Stimulated activated memory B cell treated with anti-CD40 and anti-IgM and Interleukin-4, amounts not matched to agents 10 μg/mL and 1 μg/mL and 100 μg/mL, for 72 hours (primary cell): ENCODE measurements at places on chromosomes 4 and X.

DNA sequence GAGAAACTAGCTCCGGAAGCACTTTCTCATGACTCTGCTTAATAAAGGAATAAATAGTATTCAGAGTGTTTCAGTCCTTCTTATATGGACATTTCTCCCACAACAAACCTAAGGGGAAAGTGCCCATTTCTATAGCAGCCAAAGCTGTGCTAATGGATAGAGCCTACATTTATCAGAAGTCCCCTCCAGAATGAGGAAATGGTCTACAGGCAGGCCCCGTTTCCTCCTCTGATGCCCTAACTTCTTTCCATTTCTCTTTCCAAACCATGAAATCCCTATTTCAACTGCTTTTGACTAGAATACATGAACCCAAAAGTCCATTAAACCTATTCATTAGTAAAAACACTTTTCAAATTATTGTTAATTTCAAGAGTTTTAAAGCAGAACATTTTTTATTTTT lies 4.5 kb downstream of the ACSL1 start:
- ATAC-seq, result no peak

GRCh38 chr4:4675641-4676040 lies 133.8 kb upstream of the STX18 start:
- no peak for ATAC-seq

GRCh38 chrX:40734971-40735324 lies 394 bp downstream of the MED14 start:
- ATAC-seq, result no peak

DNA sequence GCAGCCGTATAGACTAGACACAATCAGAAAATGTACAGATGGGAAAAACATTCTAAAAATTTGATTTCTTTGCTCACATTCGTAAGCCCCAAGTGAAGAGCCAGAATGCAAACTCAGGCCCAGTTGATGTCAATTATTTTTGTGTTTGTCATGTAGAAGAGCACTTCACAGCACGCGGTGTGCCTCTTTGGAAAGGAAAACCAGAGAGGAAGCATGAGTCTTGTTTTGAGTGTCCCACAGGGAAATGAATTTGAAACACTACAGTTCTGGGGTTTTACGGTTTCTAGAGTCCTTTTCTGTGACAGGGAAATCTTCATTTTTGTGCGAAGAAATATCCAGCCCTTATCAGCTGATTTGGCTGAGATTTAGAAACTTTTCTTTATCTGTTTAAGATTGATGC lies 554.6 kb upstream of the BOD1L1 start:
- ATAC-seq, result no peak

DNA sequence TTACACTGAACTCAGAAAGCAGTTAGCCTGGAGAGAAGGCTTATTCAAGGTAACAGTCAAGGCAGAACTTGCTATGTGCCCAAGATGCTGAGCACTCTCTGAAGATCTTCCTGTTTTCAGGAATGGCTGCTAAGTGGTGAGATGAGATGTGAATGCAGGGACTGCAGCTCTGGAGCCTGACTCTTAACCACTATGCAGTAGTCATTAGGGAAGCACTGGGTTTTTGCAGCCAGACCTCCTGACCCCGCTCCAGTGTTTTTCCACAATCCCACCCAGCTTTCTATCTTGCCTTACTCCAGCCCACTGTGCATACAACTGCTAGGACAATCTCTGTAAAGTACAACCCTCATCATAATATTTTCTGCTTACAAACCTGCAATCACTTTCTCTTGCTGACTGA lies 95.2 kb upstream of the LNX1 start:
- ATAC-seq, result no peak

DNA sequence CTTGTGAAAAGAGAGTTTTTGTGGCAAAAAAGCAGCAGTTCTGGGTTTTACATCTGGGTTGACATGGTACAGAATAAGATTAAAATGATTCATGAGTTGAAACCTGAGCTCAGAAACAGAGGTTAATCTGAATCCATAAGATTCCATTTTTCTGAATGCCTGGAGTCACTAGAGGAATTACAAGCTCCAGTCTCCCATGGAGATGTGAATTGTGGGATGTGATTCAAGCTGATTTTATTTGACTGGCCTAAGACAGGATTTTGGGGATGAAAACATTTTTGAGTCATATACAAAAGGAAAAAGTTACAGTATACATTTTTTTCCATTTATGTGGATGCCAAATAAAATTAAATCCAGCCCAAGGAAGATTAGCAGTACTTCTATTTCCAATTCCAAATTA lies 161.1 kb downstream of the RBM46 start:
- no peak for ATAC-seq

DNA sequence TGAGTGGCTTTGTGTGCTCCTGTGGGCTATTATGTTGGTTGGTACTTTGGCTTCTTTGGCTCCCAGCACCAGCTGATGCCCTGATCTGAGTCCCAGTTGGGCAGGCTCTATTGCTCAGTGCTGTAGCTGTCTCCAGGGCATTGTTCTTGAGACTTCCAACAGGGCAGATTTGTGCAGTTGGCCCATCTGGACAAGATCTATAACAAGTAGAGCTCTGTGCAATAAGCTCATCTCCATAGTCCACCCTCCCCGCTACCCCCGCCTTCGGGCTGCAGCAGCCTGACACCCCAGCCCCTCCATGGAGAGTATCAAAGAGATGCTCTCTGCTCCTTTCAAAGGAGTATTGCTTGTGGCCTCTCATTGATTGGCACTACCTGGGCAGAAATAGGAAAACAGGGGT lies 5.8 kb upstream of the TMEM31 start:
- no peak for ATAC-seq

- no peak for ATAC-seq
These were observed 96.0 kb upstream of the PPP2R3B start for GRCh38 chrX:482702-483203.

DNA sequence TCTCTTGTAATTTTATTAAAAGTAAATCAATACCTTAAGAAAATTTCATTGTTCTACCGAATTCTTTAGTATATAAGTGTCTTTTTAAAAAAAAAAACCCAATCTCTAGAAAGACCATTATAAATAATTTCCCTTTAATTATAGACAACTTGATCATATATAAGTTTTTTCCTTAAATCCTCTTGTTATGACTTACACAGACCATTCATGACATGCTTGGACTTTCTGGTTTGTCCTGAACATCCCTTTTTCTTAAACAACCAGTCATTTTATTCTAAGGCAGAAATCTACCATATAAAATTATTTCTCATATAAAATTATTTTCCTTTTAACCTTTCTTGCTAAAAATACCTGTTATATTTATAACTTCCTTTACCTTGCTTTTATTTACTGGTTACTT lies 15.4 kb upstream of the FHDC1 start:
- no peak for ATAC-seq

- no peak for ATAC-seq
These were observed 663.4 kb downstream of the RAPGEF2 start for GRCh38 chr4:159766241-159766640.

- peak; percentile 59 for ATAC-seq
These were observed 4.3 kb downstream of the BLOC1S4 start for GRCh38 chr4:6720202-6720699.

- ATAC-seq, result no peak
These were observed 108.6 kb downstream of the PPP3CA start for GRCh38 chr4:101238706-101239105.

- ATAC-seq, result no peak
These were observed 28.4 kb downstream of the LEF1 start for GRCh38 chr4:108140328-108140727.

DNA sequence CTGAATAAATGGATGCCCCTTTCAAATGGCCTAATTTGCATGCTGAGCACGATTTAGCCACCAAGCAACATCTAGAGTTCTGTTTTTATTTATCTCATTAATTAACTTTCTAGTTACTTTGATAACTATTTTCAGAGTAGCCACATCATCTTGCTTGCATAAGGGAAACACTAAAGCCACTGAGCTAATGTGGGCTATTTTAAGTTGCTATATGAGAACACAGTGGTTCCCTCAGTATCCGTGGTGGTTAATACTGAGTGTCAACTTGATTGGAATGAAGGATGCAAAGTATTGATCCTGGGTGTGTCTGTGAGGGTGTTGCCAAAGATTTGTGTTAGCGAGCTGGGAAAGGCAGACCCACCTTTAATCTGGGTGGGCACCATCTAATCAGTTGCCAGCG lies 25.4 kb upstream of the HPSE start:
- no peak for ATAC-seq

DNA sequence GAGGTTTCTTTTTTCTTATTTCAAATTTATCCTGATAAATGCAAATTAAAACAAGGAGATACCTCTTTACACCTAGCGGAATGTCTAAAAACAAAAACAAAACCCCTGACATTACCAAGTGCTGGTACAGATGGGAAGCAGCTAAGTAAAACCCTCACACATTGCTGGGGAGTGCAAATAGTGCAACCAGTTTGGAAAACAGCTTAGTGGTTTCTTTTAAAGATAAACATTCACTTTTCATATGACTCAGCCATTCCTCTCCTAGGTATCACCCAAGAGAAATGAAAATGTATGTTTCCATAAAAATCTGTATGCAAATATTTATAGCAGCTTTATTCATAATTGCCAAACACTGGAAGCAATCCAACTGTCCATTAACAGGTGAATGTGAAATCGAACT lies 84.1 kb upstream of the HELT start:
- no peak for ATAC-seq

- ATAC-seq, result no peak
These were observed 58.7 kb downstream of the TLL1 start for GRCh38 chr4:165931741-165932140.

- no peak for ATAC-seq
These were observed 49.4 kb upstream of the PRDM5 start for GRCh38 chr4:120971884-120972283.

DNA sequence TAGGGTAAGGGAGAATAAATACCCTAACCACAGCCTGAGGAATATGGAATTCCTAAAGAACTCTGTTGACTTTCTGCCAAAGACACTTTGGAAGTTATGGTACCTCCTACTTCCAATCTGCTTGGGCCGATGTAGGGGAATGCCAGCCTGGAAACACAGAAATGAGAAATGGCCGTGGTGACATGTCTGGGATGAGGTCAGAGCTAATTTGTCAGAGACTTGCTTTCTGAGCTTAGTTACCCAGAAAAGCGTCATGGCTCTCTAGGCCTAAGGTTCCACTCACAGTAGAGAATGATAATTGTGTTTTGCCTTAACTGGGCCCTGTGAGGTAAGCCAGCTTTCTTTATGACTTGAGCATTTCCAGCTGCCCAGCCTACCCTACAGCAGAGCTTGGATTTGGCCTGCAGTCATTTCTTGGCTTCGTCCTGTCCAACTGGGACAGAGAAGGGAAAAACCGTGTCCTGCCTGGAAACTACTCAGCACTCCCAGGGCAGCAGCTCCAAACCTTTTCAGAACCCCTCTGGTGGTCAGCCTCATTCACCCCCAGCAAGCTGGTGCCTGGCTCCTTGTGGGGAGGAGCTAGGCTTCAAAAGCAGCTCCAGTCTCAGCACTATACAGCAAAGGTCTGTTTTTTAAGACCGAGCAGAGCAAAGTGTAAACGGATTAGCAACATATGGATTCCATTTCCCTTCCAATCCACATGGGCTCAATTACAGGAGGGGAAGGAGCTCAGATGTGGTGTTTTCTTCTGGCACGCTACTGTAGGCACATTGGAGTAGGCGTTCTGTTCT lies 92.3 kb downstream of the RLIM start:
- ATAC-seq, result no peak

GRCh38 chr4:155546451-155546850 lies 120.2 kb upstream of the GUCY1A1 start:
- no peak for ATAC-seq

DNA sequence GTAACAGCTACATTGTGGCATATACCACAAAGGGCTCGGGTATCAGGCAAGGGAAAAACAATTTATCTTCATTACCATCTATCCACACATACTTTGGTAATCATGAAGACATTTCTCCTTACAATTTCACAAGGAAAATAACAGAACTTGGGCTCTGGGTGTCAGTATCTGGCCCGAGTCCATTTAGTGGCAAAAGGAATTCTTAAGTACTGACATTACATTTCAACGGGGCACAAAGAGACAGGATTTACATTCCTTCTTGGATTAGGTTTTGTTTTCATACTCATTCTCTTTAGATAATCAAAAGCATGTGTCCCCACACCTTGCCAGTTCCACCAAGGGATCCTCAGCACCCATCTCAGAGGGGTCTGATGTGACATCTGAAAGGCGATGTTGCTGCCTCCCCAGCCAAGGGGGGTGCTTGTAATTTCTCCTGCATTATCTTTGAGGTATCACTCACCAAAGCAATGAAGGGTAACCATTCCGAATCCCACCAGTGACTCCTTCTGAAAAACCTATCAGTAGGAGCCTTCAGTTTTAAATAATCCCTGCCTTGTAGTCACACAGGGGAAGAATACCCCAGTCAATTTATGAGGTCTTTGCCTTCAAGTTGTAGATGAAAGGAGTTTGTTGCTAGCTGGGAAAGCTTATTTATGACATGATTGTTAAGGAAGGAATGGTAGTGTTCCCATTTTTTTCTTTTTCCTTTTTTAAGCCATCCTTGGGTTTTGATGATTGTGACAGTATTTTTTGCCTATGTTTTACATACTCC lies 118.6 kb downstream of the PALLD start:
- ATAC-seq, result no peak

- no peak for ATAC-seq
These were observed 9.0 kb downstream of the FAM193A start for GRCh38 chr4:2545321-2546013.

- ATAC-seq, result no peak
These were observed 23.6 kb downstream of the MGST2 start for GRCh38 chr4:139689093-139689722.

DNA sequence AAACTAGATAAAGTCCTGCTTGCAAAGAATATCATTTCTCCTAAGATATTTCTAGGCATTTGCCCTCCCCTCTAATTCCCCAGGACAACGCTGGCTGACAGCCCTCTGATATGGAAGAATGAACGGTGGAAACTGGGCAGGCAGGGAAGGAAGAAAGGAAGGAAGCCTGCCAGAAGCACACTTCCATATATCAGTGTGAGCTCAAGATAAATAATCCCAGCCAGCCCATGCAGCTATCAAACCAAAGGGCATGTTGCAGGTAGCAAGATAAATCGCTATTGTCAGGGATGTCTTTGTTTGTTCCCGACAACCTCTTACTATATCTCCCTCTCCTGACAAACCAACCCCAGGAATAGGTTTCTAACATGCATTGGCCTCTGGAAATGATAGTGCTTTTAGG lies 412.8 kb downstream of the HNRNPD start:
- no peak for ATAC-seq

- no peak for ATAC-seq
These were observed 87.6 kb downstream of the MRPL1 start for GRCh38 chr4:77950203-77950602.

GRCh38 chrX:74656079-74656745 lies 41.8 kb upstream of the RLIM start:
- ATAC-seq, result no peak

DNA sequence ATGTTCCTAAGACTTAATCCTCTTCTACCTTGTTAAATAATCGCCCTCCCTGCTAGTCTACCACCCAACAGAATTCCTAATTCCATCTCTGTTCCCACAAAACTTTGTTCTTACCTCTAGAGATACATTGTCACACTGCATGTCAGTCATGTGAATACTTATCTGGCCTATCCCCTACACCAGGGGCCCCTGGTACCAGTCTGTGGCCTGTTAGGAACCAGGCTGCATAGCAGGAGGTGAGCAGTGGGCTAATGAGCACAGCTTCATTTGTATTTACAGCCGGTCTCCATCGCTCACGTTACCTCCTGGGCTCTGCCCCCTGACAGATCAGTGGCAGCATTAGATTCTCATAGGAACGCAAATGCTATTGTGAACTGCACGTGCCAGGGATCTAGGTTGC lies 73.9 kb downstream of the APBB2 start:
- ATAC-seq, result no peak
